Endothelial cell (in vitro differentiated cells): ENCODE measurements at places on chromosomes 12 and 14.
A peak's percentile ranks its signal among the peaks of the same experiment; 100 is the strongest.

DNA sequence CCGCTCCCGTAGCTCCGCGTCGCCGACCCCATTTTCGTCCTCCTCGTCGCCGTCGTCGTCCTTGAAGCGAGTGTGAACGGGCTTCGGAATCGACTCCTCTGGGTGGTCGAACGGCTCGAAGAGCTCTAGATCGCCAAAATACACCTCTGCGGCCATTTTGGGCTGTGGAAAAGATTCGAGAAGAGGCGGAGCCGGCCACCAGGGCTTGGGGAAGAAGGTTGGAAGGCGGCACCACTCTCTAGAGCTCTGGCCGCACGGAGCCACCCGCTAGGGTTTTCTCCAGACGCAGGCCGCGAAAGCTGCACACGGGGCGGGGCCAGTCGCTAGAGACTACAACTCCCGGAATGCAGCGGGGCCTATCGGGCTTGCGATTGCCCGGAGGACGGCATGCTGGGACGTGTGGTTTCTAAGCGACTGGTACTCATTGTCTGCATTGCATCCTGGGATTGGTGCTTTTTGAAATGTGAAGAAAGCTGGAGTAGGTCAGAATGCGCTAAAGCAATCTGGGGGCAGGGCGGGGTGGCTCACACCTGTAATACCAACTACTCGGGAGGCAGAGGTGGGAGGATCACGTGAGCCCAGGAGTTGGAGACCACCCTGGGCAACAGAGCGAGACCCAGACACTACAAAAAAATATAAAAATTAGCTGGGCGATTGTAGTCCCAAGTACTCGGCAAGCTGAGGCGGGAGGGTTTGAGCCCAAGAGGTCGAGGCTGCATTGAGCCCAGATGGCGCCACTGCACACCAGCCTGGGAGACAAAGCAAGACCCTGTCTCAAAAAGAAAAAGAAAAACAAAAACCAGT, at the start of gene ZCCHC8:
Gene ZCCHC8 (minus strand): TSS at position 248 of the 804 bp plus-strand sequence. CDS start 92 bp downstream, at position 156.
- peak; percentile 94 for DNase-seq

GRCh38 chr12:121284551-121285390, 11.7 kb downstream of the CAMKK2 start:
- no peak for DNase-seq

- DNase-seq, result no peak
Observed at GRCh38 chr12:47274760-47275159, 195.0 kb upstream of the AMIGO2 start.

DNA sequence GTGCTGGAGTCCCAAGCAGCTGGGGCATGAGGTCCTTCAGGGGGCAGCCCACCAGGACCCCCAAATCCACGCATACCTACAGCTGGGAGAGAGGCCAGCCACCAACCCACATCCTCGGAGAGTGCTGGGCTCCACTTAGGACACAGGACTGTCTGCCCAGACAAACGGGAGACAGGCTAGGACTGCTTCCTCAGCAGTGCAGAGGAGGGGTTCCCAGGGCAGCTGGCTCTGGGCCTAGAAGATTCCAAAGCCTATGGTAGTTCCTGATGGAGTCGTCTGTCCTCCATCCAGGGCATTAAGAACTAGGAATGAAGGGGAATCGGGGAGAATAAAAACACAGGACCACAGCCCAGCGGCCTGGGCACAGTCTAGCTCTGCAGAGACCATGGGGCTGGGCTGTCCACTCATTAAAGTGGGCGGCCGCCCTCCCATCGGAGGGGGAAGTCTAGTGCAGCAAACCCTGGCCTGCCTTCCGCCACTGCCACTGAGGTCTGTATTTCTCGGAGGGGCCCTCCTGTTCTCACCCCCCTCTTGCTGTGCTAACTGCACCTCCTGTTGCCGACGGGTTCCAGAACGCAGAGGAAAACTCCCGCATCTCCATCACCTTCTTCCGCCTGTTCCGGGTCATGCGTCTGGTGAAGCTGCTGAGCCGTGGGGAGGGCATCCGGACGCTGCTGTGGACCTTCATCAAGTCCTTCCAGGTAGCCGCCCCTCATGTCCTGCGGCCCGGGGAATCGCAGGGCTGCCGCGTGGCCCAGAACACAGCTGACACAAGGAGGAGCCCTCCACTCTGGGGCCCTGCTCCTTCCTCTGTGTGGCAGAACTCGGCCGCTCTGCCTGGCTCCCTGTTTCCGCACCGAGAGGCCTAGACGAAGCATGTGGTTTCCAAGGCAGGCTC, 143.5 kb upstream of the FKBP4 start:
- no peak for DNase-seq

- DNase-seq, result peak; percentile 14
Observed at GRCh38 chr12:79547044-79547734, 143.6 kb downstream of the PAWR start.

DNA sequence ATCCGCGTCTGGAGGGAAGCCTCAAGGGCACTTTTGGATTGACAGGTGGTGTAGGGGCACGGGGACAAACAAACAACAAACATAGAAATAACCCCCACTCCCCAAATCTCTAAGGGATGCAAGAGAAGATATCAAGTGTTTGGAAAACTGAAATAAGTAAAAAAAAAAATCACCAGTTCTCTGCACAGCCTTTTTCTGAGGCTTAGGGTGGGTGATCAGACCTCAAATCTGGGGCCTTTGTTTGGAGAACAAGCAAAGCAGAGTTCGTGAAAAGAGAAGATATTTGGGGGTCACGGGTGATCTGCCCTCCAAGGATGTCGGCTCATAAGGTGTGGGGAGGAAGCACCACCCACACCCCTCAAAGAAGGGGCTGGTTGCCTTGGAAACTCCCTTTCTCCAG, 10.7 kb downstream of the TBX5 start:
- DNase-seq, result no peak

DNA sequence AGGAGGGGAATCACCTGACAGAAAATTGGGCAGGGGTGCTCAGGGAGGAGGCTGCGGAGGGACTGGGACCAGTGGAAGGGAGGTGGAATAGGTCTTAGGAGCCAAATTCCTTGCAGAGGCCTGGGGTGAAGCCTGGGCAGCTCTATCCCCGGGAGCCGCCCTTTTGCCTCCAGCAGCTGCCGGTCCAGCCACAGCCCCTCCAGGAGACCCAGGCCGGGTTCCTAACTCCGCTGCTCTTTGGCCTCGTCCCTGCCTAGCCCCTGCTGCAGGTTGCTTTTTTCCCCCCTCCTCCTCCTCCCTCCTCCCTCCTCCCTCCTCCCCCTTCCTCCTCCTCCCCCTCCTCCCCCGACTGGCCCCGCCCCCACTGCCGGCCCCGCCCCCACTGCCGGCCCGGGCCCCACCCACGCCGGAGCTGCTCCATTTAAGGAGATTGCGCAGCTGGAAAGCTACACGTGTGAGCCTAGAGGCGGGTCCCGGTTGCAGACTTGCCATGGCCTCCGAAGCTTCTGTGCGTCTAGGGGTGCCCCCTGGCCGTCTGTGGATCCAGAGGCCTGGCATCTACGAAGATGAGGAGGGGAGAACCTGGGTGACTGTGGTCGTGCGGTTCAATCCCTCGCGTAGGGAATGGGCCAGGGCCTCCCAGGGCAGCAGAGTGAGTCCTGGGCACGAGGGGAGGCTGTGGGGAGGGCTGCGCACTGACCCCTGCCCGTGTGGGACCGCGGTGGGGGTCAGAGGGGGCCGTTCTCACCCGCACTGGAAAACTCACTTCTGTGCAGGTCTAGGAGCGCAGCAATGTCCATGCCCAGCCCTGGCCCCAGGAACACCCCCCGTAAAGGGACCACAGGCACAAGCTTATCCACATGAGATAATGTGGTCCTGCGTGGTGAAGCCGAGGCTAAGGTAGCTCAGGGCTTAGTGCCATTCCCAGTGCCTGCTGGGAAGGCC, at the start of gene TCL1B:
Gene TCL1B (plus strand): TSS at position 449 of the 945 bp plus-strand sequence. CDS start 42 bp downstream, at position 491.
- no peak for DNase-seq

DNA sequence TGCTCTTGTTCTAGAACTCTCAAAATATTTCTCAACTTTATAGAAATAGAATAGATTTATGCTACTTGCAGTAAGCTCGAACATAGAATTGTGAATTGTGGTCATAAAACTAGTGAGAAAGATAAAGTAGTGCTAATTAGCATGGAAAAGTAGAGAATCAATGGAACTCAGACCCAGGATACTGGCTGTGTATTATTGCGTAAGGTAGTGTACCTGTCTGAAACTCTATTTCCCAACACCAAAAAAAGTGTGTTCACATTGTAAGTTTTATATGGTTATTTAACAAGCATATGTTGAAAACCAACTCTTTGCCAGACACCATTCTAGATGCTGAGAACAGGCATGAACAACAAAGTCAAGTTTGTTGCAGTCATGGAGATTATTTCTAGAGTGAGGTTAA, 720.5 kb upstream of the ATXN7L3B start:
- DNase-seq, result no peak

DNA sequence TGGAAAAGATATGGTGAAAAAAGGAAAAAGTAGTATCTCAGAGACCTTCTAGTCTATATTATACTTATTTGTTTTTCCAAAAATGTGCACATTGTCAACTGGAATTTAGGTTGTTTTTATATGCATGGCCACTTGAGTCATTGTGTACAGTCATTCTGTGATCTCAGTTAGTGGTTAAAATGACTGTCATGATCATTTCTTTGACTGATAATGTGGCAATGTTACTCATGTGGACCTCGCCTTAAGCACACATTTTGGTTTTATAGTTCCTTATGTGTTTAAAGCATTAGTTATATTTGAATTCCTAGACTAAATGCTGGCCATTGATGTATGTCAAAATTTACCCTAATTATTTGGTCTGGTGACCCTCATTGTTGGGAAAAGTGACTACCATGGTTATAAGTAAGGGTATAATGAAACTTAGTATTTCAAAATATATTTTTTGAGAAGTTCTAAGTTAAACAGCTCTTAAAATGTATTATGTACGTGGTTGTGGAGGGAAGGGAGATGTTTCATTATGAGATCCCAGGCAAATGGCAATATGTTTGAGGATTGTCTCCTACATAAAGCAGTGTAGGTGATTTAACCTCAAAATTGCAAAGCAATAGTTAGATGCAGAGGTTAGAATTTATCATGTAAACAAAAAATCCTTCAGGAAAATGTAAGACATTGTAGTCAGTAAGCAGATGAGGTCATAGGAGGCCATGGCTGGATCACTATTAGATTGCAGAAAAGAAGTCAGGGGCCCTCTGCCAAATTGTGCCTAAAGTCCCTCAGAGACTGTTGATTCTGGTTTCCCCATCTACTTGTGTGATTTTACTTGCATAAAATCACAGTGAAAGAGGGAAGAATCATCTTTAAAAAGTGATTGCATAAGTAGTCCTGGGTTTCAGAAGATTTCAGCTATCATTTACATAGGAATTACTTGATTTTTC, 17.5 kb downstream of the PNMA1 start:
- no peak for DNase-seq

DNA sequence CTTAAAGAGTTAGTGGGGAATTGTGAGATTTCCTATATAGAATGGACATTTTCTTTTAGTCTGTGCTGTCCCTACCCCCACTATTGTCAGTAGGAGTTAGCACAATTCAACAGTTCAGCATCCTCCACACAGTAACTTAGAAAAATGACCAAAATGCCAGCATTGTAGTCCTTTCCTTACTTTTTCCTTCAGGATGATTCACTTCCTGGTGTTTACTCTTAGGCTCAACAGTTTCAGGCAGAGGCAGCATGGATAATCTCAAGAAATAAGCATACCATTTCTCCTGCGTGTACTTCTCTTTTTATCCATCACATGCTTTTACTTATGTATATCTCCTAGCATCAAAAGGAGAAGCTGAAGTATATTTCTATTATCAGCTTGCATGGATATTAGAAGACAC, 683.4 kb downstream of the SLC16A7 start:
- no peak for DNase-seq

- no peak for DNase-seq
Observed at GRCh38 chr14:77088645-77089044, 9.4 kb upstream of the CIPC start.

- DNase-seq, result no peak
Observed at GRCh38 chr12:77767756-77768343, 62.8 kb upstream of the NAV3 start.

GRCh38 chr12:53333845-53334244, 2.3 kb downstream of the SP7 start:
- DNase-seq, result no peak

- DNase-seq, result no peak
Observed at GRCh38 chr12:89280833-89281538, 71.3 kb downstream of the DUSP6 start.

DNA sequence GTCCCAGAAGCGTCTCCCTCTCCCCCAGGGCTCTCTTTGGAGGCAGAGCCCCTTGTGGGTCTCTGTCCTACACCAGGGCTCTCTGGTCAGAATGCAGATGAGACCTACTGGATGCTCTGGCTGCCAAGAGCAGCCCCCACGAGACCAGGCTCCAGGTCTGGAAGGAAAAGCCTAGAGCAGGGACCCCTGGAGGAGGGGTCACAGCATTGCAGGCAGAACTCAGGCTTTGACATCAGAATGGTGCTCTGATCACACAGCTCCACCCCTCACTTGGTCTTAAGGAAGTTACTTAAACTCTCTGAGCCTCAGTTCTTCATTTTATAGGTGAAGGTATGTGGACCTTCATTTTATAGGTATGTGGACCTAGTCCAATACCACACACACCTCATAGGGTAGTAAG, 83.1 kb downstream of the ARL6IP4 start:
- peak; percentile 53 for DNase-seq

- peak; percentile 24 for DNase-seq
Observed at GRCh38 chr14:95431199-95432143, 85.0 kb downstream of the SYNE3 start.

- no peak for DNase-seq
Observed at GRCh38 chr12:84507956-84508850, 404.4 kb downstream of the SLC6A15 start.

GRCh38 chr12:31057671-31058070, 16.0 kb upstream of the DDX11 start:
- no peak for DNase-seq

- peak; percentile 72 for DNase-seq
Observed at GRCh38 chr14:58239244-58240195, 5.1 kb upstream of the PSMA3 start.

DNA sequence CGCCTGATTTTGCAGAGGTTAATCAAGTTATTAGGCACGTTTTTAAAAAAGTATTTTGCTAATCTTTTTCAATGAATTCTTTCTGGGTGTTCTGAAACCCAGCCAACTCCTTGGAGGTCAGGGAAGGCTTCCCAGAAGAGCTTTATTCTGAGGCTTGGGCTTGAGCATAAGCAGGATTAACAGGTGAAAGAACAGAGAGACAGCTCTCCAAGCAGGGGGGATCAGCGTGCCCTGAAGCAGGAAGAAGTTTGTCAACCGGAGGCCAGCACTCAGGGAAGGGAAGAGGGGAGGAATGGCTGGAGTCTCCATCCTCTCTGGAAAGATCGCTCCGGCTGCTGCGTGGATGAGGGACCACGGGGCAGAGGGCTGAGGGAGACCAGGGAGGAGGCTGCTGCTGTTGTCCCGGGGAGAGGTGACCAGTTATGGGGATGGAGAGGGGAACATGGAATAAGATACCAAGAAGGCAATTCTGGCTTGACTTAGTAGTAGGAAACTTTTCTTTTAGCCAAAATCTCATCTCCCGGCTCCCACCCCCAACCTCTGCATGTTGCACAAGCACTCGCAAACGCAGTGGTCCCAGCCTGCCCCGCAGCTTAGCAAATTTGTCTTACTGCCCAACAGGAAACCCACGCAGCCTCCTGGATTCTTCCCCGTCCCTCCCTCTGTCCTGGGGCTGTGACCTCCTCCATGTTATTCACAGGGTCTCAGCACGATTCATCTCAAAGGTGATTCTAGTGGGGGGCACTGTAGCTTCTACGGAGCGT, 1.1 kb upstream of the SSH1 start:
- DNase-seq, result no peak
